ENCODE measurements at places on chromosomes 1 and 21.

- DNase-seq: peak; percentile 52
These were observed 36.8 kb upstream of the DUSP10 start for GRCh38 chr1:221778535-221779142.

GRCh38 chr1:59428828-59429227 lies 131.9 kb downstream of the FGGY start:
- no peak for DNase-seq

GRCh38 chr21:44765231-44766013 lies 36.2 kb downstream of the UBE2G2 start:
- peak; percentile 17 for DNase-seq

GRCh38 chr1:36542024-36542961 lies 59.6 kb upstream of the CSF3R start:
- DNase-seq: no peak

DNA sequence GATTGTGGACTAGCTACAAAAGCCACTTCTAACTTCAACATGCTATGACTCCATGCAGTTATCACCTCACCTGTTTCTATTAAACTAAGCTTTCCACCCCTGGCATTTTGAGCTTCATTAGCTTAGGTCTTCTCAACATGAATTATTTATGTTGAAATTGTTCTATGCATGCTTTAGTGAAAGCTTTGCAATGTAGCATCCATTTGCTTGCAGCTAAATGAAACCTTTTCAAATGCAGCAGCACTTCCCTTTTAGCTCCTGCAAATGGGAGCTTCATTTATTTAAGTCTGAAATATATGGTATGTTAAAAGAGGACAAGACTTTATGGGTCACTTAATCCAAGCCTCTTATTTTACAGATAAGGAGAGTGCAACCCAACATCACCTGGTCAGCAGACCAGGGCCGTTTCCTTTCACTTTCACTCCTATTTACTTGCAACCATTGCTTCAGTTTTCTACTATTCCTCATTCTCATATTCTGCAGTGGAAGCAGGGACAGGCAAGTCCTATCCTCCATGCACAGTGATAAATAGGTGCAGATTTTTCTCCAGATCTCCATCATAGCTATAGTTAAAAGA lies 56.4 kb upstream of the SAMSN1 start:
- DNase-seq: no peak

DNA sequence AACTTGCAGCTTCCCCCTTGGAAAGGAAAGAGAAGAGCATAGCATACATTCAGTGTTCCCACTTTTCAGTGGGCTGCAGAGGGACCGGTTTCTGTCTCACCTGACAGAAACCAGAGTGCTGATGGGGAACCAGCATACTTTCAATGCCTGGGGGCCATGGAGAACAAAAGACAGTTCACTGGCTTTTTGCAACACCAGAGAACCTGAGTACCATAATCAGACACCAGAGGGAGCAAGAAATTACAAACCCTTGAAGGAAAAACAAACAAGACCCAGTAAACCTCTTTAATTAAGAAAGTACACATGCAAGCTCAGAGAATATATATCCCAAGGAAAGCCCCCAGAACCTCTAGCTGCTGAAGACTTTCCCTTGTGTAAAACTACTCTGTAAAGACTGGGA lies 51.1 kb downstream of the CSMD2 start:
- DNase-seq: no peak

DNA sequence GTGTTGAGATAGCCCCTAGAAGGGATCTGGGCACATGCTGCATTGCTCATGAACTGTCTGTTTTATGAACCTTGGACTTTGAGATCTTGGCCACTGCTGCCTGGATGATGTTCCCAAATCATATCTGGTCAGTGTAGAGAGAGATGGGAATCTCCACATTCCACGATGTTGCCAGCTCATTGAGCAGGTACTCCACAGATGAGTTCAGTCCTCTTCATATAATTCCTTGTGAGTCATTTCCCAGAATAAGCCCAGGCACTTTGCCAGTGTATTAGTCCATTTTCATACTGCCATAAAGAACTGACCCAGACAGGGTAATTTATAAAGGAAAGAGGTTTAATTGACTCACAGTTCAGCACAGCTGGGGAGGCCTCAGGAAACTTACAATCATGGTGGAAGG lies 254.0 kb upstream of the RUNX1 start:
- DNase-seq: no peak

All from stimulated activated naive CD8-positive, alpha-beta T cell treated with anti-CD3 and anti-CD28 coated beads, Interleukin-15, Interleukin-2, amounts not matched to agents 100 U/mL and 50 U/mL, for 24 hours (primary cell).